Activated T-helper 9 cell treated with anti-CD3 and anti-CD28 coated beads, Interleukin-2, amount 50 U/mL, for 16 hours (primary cell): ENCODE measurements at places on chromosomes 5 and 9.

DNA sequence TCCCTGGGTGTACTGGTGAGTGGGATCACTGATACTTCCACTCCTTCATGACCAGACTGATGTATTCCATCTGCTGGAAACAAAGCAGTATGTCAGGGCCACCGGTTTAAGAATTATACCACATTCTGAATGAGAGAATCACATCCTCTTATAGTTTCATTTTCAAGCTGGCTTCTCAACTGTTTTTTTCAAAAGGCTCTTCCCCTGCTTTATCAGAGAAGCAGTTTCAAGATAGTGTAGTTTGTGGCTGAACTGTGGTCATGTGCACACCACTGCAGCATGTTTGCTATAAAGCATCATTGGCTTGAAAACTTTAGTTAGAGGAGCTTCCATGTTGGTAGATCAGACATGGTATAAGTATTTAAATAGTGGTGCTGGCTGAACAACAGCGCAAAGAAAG is 450.5 kb upstream of the CDH10 start:
- no peak for DNase-seq

- DNase-seq, result no peak
These were observed 106.6 kb upstream of the HMHB1 start for GRCh38 chr5:143705381-143705780.

DNA sequence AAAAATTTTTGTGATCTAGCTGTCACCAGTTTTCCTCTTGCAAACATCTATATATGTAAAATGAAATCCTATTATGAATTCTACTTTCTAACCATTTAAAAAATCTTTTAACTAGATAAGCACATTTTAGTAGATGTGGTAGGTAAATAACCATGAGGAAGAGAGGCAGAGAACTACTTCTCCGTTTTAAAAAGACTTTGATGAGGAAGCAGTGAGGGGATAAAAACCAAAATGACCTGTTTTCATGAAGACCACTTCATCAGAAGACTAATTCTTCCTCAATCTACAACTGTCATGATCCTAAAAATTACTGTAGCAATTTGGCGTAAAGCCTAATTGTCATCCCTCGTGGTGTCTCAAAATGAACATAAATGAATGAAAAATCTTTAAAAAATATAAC is 15.7 kb upstream of the ERBIN start:
- DNase-seq, result no peak

DNA sequence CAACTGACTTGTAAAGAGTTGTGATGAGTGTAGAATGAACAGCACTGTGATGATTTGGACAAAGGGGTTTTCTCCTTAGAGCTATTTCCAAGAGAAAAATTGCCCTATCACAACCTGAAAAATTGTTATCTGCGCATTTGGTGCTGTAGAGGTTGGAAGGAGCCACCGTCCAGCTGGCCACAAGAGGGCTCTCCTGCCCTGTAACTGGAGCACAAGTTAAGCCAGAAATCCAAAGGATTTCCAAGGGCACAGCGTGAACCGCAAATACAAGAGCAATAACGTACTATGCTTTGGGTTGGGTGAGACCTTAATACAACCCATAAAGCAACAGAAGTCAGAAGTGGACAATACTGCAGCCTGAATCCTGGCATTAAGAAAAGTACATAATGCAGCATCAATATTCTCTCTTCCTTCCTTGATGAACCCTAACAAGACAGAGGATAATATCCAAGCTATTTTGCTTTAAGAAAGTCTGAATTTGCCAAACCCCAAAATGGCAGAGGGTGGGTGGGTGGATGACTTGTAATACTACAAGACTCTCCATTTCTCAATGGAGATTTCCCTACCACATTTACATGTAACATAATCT is 56.8 kb upstream of the SMIM32 start:
- no peak for DNase-seq

GRCh38 chr5:96143450-96143849 is 181.8 kb upstream of the ELL2 start:
- no peak for DNase-seq

- DNase-seq, result no peak
These were observed 439.5 kb downstream of the ACTL7B start for GRCh38 chr9:108416324-108416723.

GRCh38 chr5:125198270-125198974 is 452.0 kb upstream of the ZNF608 start:
- DNase-seq, result no peak

DNA sequence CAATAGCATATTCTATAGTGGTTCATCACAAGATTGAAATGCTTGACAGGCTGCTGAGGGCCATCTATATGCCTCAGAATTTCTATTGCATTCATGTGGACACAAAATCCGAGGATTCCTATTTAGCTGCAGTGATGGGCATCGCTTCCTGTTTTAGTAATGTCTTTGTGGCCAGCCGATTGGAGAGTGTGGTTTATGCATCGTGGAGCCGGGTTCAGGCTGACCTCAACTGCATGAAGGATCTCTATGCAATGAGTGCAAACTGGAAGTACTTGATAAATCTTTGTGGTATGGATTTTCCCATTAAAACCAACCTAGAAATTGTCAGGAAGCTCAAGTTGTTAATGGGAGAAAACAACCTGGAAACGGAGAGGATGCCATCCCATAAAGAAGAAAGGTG is 43.8 kb downstream of the GCNT1 start:
- DNase-seq, result no peak
